ENCODE measurements at places on chromosomes 3 and 15. TPM values are rescaled to one million over a fixed set of nuclear protein-coding genes. Genes with fewer than 3 reads are reported as not detected.

The NCKIPSD gene
- total RNA-seq: 18.3 TPM

The PLXNB1 gene
- total RNA-seq: 59.2 TPM

- H3K36me3 ChIP-seq: no peaks in the 10 kb centered on the region
- H3K27me3 ChIP-seq: no peaks in the 10 kb centered on the region
- DNase-seq: no peak
- no peak overlapping the region for H3K4me3 ChIP-seq
Measured at GRCh38 chr3:28291577-28291976, 50.2 kb downstream of the CMC1 start.

GRCh38 chr3:9782770-9783169, 9.5 kb downstream of the TADA3 start:
- peaks cover 12% of the 10 kb centered on the region for H3K4me1 ChIP-seq
- DNase-seq: no peak
- no peaks in the 10 kb centered on the region for H3K27me3 ChIP-seq

GRCh38 chr3:80496452-80496851, 728.7 kb upstream of the ROBO1 start:
- H3K4me3 ChIP-seq: no peak overlapping the region
- no peak overlapping the region for H3K27ac ChIP-seq

DNA sequence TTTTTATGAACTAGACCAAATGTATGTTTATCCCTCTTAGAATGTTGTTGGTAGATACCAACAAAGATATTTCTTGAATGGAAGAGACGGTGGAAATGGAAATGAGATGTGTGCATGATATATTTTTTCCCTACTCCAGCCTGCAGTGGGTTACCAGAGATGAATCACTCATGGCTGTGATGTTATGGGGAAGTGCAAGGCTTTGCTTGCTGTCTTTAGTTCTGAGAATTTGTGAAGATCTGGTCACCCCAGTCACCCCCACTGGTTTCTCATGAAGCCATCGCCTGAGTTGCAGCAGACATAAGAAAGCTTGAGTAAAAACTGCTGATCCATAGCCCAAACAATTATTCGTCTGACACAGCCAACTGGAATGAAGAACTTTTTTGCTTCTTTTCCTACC, 78.1 kb upstream of the EOMES start:
- no peak overlapping the region for H3K4me3 ChIP-seq
- H3K4me1 ChIP-seq: no peaks in the 10 kb centered on the region
- no peaks in the 10 kb centered on the region for H3K36me3 ChIP-seq
- no peak for DNase-seq
- no peak overlapping the region for H3K27ac ChIP-seq
- no peaks in the 10 kb centered on the region for H3K27me3 ChIP-seq

- peak overlapping the region; percentile 96 for H3K27ac ChIP-seq
- DNase-seq: no peak
- no peaks in the 10 kb centered on the region for H3K36me3 ChIP-seq
- peak overlapping the region; percentile 93 for H3K4me3 ChIP-seq
- peaks cover 48% of the 10 kb centered on the region for H3K4me1 ChIP-seq
Measured at GRCh38 chr3:194136519-194137007, 615 bp downstream of the HES1 start.

DNA sequence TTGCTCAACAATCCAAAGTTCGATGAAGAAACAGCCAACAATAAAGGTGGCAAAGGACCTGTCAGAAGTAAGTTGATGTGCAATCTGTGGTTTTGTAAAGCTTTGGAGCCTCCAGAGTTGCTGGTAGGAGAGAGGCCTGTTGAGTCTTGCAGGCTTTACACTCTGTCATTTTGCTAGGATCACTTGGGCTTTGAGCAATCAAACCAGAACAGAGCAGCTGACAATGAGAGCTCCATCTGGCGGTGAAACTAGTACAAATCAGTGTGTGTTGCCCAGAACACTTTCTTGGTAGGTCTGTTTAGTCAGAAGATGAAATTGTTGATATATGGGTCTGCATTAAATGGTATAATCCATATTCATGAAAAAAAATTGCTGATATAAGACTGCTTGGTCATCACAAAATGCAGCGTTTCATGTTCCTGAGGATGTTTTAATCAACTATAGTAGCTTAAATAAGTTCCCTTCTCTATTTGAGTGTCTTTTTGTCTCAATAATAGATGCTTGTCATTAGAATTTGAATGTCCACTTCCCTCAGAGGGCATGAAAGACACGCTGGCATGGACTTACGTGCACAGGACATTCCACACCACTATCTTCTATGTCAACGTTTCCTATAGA, 25.7 kb downstream of the TMOD2 start:
- no peaks in the 10 kb centered on the region for H3K4me1 ChIP-seq
- no peaks in the 10 kb centered on the region for H3K27me3 ChIP-seq
- H3K27ac ChIP-seq: no peak overlapping the region
- H3K36me3 ChIP-seq: no peaks in the 10 kb centered on the region
- peak; percentile 42 for DNase-seq

GRCh38 chr3:183156266-183156665, 6.3 kb downstream of the LAMP3 start:
- H3K27me3 ChIP-seq: peaks cover 38% of the 10 kb centered on the region
- no peaks in the 10 kb centered on the region for H3K36me3 ChIP-seq
- no peak overlapping the region for H3K4me3 ChIP-seq
- no peak overlapping the region for H3K27ac ChIP-seq
- peaks cover 6% of the 10 kb centered on the region for H3K4me1 ChIP-seq

DNA sequence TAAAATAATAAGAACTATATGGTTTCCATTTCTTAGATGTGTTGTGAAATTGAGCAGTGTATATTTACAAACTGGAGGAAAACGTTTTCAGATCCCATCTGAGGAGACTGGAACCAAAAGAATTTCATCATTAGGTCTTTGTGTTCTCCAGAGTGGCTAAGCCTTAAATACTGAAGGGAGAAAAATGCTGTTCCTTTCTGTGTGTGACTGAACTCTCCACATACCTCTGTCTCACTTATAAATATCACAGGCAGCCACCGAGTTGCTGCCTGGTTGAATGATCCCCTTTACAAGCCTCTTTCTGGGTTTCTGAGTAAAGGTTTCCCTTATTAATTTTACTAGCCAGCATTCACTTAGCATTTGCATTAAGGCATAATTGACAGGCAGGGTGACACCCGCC, 913.9 kb upstream of the NR2F2 start:
- no peaks in the 10 kb centered on the region for H3K27me3 ChIP-seq
- no peaks in the 10 kb centered on the region for H3K4me1 ChIP-seq
- H3K4me3 ChIP-seq: no peak overlapping the region
- H3K36me3 ChIP-seq: no peaks in the 10 kb centered on the region
- DNase-seq: no peak
- no peak overlapping the region for H3K27ac ChIP-seq
